Small intestine (tissue), 16 donors: ENCODE measurements at places on chromosomes 11 and 22. TPM values are rescaled to one million over a fixed set of nuclear protein-coding genes. Genes with fewer than 3 reads are reported as not detected.

GRCh38 chr11:69598147-69598546 lies 42.8 kb upstream of the CCND1 start:
- peak; percentile 9 for DNase-seq

- DNase-seq, result no peak
These were observed 4.3 kb upstream of the PRDM10 start for GRCh38 chr11:130006929-130007328.

- DNase-seq, result no peak
These were observed 121.7 kb downstream of the FEZ1 start for GRCh38 chr11:125374398-125374797.

- DNase-seq, result peak; percentile 75
These were observed 36.3 kb upstream of the POLA2 start for GRCh38 chr11:65225279-65226102.

DNA sequence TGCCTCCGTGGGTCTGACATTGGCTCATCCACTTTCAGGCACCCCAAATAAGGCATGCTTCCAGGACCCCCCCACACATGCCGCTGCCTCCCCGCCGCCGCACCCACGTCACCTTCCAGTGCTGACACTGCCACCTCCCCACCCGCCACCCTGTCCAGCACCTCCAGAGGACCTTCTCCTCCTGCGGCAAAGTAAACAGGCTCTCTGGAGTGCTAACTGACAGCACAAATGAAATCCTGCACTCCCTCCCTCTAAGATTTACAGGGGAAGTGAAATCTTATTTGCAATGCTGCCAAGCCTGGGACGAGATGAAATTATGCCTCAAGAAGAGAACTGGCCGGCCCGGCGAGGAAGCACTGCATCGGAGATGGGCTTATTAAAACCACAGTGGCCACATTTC lies 35.3 kb downstream of the MACROD1 start:
- no peak for DNase-seq

DNA sequence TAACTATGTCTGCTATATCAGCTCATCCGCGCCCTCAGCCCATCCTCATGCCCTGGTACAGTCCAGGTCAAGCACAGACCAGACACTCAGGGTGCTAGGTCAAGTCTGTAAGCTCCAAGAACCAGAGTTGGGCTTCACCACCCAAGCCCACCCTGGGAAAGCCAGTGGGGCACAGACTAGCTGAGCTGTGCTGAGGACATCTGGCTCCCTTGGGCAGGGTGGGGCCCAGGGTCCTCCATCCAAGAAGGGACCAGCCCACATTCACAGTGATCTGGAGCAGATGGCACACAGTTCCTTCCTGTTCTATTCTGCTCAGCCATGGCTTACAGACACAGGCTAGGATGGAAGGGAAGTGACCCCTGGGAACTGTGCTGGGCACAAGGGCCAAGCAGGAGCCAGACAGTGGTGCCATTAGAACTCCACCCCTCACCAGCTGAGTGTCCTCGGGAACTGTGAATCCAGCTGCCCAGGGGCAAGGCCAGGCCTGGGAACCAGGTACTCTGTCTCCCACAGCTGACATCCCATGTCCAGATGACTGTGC lies 9.1 kb downstream of the P2RY6 start:
- DNase-seq, result no peak

The NCF4 gene
- polyA plus RNA-seq, result 9.3 TPM

- DNase-seq, result peak; percentile 45
These were observed 77.9 kb downstream of the BTBD10 start for GRCh38 chr11:13384908-13385640.

GRCh38 chr22:35126993-35127392 lies 61.0 kb downstream of the ISX start:
- DNase-seq, result no peak

DNA sequence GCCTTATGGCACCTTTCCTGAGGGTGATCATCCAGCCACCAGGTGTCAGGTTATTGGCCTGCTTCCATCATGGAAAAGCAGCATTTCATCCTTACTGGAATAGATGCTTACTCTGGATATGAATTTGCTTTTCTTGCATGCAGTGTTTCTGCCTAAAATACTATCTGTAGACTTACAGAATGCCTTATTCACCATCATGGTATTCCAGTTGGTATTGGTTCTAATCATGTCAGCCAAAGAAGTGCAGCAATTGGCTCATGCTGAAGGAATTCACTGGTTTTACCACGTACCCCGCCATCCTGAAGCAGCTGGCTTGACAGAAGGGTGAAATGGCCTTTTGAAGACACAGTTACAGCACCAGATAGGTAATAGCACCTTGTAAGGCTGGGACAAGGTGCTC lies 194.2 kb downstream of the AASDHPPT start:
- no peak for DNase-seq

- no peak for DNase-seq
These were observed 52.2 kb downstream of the CYTH4 start for GRCh38 chr22:37334461-37334858.

DNA sequence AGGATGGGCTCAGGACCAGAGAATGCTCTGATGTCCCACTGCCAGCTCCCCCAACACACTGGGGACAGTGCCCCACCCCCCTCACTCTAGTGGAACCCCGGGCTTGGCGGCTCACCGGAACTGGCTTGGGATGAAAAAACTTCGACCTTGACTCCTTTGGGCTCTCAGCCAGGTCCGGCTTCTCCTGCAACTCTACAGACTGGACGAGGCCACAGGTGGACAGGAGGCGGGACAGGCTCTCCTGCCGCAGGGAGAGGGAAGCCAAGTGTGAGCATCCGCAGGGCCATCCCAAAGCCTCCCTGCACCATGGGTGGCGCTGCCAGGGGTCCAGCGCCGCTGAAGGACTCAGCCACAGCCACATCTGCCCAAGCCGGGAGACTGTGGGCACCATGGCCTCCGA lies 3.7 kb downstream of the RRP7A start:
- no peak for DNase-seq

- no peak for DNase-seq
These were observed 220.9 kb downstream of the PGR start for GRCh38 chr11:100908746-100909145.

DNA sequence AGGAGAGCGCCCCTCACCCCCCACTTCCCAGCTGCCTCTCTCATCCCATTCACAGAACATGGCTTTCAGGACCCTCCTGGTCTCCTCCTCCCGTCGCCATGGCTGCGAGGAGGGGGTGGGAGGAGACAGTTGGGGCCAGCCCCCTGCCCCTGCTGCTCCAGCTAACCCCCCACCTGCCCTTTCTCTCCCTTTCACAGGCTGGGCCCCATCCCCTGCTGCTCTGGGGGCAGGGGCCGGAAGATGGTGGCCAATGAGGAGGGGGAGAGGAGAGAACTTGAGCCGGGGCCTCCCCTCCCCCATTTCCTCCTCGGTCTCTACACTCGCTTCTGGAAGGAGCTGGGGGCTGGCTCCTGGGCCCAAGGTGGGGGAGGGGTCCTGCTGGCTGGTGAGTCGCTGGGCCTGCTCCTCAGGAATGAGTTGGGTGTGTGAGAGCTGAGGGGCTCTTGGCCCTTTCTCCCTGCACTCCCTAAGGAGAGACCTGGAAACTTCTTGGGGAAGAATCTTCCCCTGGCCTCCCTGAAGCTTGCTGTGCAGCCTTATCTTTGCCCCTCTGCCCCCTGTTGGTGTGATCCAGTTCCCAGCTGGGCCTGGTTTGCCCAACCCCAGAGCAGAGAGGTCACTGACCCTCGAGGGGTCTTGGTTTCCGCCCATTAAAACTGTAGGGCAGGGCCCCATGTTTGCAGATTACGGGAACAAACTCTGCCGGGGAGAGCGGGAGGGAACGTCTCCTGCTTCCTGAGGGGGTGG lies 10.2 kb downstream of the YPEL4 start:
- DNase-seq, result no peak

GRCh38 chr11:102453302-102453695 lies 734 bp upstream of the TMEM123 start:
- DNase-seq, result no peak

GRCh38 chr11:73156686-73157085 lies 14.6 kb upstream of the FCHSD2 start:
- DNase-seq, result no peak

DNA sequence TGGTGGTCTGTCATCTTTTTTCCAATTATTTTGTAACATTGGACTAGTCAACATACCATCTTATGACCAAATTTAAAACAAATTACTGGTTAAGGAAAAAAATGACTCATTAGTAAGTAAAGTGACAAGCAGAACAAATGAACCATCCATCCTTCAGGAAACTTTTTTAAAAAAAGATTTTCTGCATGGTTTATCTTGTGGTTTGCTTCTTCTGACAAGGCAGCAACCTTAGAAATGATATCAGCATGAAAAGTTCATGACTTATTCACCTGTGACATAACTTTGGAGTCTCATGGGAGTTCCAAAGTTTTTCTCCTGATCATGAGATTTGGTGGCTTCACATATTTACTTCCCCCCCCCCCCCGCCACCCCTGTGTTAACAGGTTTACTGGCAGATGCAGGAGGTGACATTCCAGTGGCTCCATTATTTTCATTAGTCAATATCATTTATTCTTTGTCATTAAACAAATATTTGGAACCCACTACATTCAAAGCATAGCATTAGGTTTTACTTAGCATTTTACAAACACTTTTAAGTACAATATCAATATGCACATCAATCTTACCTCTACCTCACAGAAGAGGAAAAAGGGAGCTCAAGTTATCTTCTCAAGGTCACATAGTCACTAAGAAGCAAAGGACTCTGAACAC lies 40.7 kb downstream of the DCUN1D5 start:
- DNase-seq, result no peak

The NADSYN1 gene
- 108 TPM for polyA plus RNA-seq

DNA sequence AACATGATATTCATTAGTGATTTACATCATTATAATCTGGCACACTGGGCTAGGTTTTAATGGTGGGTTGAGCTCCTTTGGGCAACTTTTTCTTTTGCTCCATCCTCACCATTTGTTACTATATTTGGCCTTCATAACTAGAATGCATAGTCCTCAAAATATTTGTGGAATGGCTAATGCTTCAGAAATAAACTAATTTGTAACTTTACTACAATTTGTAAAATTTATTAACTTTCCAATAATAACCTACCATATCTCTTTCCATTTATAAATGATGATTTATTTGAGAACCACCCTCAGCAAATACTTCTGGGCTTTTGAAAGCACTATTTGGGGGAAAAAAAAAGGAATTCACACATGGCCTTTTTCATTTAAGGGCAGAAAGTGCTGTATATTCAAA lies 79.7 kb downstream of the LARGE2 start:
- no peak for DNase-seq

DNA sequence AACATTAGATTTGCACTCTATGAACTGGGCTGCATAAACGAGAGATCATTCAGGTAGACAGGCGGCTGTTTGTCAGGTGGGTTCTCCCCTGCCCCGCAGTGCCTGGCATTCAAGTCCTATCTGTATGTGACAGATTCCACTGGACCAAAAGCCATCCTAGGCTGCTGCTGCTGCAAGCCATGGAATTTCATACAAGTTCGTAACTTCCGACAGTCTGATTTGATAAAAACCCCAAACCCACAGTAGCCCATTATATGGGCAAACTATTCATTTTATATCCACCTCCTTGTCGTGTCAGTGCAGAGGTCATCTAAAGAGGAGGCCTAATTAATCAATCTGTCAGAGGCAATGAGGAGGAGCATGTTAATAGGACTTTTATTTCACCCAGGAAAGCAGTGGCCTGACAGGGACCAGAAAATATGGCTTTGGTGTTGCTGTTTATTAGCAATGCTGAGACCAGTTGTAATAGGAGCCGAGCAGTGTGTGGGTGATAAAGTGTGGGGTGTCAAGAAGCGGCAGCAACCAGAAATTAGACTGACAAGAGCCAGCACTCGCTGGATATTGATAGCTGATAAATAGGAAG lies 124.2 kb downstream of the ARL14EP start:
- no peak for DNase-seq

- DNase-seq, result no peak
These were observed 115.3 kb downstream of the TRIM29 start for GRCh38 chr11:120022617-120023016.

DNA sequence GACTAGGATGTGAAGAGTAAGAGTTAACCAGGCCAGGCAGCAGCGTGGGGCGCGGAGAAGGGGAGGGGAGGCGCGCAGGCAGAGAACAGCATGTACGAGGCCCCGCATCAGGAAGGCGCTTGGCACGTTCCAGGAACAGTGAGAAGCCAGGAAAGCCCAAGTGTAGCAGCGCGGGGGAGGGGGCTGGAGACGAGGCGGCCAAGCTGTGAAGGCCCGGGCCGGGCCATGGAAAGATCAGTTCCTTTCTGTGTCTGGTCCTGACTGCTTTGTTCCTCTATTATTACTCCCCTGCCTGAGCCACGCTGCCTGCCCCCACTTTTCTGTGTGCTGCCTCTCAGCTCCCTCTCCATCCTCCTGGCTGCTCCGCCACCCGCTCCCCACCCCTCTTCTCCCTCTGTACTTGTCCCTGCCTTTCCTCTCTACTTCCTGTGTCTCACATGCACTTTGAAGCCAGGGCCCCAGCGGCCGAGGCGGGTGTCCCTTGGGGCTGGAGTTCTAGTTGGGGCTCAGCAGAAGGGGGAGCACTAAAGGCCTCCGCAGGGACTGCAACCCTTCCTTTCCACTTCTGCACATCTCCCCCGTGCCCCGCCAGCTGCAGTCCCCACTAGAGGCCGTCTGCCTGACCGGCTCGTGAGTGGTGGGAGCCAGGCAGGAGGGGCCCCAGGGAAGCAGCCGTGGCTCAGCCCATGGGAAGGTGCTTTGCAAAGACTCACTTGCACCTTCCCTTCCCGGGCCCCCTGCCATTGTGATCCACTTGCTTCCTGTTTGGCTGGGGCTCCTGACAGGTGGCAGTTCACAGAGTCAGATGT lies 63.7 kb downstream of the PRDM11 start:
- DNase-seq, result no peak

DNA sequence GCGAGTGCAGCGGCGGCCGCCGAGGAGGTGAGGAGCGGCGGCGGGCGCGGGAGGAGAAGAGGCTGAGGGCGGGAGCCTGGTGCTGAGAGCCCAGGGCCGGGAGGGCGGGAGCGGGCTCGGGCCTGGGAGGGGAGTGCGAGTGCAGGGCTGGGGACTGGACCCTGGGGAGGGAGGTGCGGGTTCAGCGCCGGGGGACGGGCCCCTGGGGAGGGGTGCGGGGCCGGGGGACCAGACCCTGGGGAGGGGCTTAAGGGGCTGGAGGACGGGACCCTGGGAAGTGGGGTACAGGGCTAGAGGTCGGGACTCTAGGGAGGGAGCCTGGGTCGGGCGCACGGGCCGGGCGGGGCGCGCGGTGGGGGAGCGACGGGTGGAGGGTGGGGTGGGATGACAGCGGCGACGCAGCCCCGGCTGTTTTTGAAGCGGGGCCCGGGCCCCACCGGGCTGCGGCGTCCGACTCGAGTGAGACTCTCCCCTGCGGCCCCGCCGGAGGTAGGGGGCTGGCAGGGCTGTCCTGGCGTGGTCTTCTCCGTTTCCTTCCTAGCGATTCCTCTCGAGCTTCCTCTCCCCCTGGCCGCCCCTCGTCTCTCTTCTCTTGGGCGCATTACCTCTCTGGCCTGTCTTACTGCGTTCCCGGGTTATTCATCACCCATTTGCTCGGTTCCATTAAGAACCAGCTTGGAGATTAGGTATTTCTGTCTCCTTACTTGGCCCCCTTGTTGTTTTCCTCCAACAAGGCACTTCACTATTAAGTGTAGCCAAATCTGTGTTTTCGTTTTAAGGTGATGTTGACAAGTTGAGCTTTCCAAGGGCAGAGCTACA lies 754 bp downstream of the NUP50 start:
- DNase-seq, result peak; percentile 51
